ENCODE measurements at places on chromosomes 16 and 17.

- no peak for DNase-seq
Observed at GRCh38 chr17:9517396-9517795, 58.2 kb downstream of the STX8 start.

- DNase-seq = no peak
Observed at GRCh38 chr16:49342336-49343265, 31.0 kb upstream of the C16orf78 start.

DNA sequence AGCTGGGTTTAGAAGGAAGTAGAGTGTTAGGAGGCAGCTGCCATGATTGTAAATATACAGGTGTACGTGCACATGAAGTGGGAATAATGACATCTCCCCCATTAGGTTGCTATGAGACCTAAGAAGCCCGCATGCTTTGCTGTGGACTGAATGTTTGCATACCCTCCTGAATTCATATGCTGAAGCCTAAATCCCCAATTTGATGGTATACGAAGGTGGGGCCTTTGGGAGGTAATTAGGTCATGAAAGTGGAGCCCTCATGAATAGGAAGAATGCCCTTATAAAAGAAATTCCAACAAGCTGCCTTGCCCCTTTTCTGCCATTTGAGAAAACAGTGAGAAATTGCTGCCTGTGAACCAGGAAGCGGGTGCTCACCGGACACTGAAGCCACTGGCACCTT is 44.0 kb downstream of the CCDC182 start:
- DNase-seq = no peak

DNA sequence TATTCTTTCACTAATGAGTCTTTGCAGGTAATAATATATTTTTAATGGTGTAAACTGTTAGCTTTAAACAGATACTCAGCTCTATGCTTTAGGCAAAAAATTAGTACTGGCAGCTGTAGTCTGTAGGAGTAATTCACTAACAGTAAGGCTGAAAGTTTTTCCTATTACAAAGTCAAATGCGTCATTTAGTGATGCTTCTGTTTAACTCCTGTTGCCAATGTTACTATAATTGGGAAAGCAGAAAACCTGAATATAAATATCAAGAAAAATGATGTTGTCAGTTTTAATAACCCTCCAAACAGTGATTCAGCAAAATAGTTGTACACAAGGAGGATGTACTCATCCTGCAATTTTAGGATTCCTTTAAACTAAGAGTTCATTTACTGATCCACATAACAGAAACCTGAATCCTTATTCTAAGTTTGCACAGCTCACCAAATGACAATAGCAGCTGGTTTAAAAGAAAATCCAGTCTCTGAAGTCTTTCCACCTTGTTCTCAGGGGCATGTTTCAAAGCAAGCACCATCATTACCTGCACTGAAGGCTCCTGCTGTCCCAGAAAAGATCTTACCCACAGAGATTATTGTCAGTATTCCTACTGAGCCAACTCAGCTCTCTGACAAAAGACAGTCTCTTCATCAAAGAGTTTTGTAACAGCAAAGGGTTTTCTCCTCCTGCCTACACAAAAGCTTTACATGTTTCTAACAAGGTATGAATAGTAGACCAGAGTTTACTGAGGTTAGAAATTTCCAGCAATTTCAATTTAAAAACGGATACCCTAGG is 4.2 kb downstream of the CDR2 start:
- DNase-seq = no peak
